Activated CD8-positive, alpha-beta T cell treated with anti-CD3 and anti-CD28 coated beads for 36 hours (primary cell): ENCODE measurements at places on chromosomes 2 and 18. TPM values are rescaled to one million over a fixed set of nuclear protein-coding genes. Genes with fewer than 3 reads are reported as not detected.

GRCh38 chr2:116145031-116145430 lies 1669.5 kb upstream of the DDX18 start:
- no peak for DNase-seq

- no peak for DNase-seq
These were observed 48.9 kb upstream of the ACVR1 start for GRCh38 chr2:157925071-157925470.

DNA sequence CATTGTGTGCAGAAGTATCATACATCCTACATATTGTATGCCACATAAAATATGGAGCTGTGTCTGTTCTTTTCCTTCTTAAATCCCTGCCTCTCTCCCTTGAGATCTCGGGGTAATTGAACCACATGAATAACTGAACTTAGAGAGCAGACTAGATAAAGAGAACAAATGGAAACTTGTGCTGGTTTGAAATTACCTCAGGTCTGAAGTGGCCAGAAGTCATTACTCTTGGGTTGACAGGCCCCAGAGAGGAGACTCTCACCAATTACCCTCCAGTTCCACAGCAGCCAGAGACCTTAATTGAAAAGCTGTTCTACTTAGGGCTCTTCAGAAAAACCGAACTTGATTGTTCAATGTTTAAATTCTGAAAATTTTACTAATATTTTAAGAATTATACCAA lies 5.0 kb upstream of the ADAM17 start:
- DNase-seq = no peak

PAX8 gene
- total RNA-seq = 0.43 TPM

CYP27A1 gene
- 0.18 TPM for total RNA-seq

COBLL1 gene
- 0.68 TPM for total RNA-seq

TLX2 gene
- total RNA-seq = not detected

GRCh38 chr2:44802777-44803424 lies 138.6 kb upstream of the SIX3 start:
- no peak for DNase-seq

DNA sequence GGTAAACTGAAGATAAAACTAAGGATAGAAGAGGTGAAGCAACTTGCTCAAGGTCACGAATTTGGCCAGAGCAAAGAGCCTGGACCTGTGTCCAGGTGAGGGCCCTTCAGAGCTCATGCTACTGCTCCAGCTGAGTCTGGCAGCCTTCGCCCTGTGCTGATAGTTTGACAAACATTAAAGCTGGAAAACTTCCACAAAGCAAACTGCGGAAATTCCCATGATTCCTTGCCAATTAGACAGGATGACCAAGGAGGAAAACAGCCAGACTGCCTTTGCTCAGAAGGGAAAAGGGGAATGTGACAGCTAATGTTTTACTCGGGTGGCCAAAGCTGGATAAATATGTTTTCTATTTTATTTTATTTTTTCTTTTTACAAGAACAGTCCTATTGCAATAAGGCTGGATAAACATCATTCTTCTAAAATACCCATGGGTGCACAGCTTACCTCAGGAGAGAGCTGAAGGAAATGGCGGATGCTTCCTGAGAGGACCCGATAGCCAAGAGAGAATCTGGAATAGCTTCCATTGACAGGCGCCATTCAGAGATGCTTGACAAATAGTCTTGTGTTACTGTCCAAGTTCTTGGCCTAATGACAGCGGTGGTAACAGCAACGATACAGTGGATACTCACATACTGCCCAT lies 5.3 kb upstream of the CTAGE1 start:
- no peak for DNase-seq

GRCh38 chr2:24887307-24887874 lies 32.6 kb downstream of the ADCY3 start:
- no peak for DNase-seq

- DNase-seq = no peak
These were observed 98.0 kb upstream of the ITGA6 start for GRCh38 chr2:172329416-172329773.

PDE1A gene
- total RNA-seq = not detected

- DNase-seq = no peak
These were observed 152.6 kb upstream of the EPHA4 start for GRCh38 chr2:221724631-221725203.

SCYGR5 gene
- not detected for total RNA-seq

GRCh38 chr2:191070276-191070675 lies 56.3 kb upstream of the STAT1 start:
- no peak for DNase-seq

ABCG5 gene
- total RNA-seq = not detected

ASIC4 gene
- total RNA-seq = not detected

- no peak for DNase-seq
These were observed 114.4 kb upstream of the SIX2 start for GRCh38 chr2:45123521-45124191.

DNA sequence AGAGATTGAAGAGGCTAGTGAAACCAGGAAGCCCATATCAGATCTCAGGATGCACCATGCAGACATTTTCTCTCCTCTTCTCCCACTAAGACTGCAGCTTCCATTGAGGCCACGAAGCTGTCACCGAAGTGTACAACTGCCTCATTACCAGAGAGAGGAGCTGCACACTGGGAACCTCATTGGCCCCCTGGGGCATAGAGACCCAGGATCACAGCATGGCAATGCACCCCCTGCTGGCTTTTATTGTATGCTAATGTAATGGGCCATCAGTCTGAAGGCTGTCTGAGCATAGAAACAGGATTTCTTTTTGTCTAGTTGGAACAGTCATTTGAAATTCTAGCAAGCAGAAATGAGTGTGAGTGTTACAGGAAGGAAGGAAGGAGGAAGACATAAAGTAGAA lies 861.6 kb upstream of the CELF4 start:
- DNase-seq = peak; percentile 2

DNA sequence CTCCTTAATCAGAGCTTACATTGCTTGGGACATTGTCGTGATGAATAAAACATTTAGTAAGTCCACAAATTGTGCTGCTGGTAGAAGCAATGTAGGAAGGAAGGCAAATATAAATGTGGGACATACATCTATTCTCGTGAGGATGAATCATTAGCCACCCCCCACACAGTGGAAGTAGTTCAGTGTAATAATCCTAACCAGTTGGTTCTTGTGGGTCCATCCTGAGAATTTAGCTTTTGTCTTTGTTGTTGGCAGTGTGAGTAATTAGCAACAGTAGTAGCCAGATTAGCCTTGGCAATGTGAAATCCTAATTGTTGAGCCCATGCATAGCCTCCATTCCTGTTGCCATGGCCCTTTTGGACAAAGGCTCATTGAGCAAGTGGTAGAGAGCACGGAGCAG lies 532.1 kb downstream of the FBXO15 start:
- no peak for DNase-seq

DNA sequence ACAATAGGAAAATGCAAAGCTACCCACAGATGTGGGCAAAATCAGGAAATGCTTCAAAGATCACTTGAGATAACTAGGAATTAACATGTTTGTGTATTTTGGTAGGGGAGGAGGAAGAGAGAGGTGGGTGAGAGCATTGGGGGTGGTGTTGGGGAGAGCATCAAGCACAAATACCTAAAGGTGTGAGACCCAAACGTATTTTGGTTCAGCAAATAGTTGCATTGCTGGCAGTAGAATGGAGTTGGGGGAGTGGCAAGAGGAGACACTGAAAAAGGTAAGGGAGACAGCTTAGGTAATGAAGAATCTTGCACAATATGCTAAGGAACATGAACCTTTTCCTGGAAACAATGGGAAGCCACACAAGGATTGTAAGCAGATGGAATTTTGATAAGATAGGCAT lies 1.5 kb upstream of the PELI1 start:
- DNase-seq = no peak

CCDC178 gene
- not detected for total RNA-seq

DNA sequence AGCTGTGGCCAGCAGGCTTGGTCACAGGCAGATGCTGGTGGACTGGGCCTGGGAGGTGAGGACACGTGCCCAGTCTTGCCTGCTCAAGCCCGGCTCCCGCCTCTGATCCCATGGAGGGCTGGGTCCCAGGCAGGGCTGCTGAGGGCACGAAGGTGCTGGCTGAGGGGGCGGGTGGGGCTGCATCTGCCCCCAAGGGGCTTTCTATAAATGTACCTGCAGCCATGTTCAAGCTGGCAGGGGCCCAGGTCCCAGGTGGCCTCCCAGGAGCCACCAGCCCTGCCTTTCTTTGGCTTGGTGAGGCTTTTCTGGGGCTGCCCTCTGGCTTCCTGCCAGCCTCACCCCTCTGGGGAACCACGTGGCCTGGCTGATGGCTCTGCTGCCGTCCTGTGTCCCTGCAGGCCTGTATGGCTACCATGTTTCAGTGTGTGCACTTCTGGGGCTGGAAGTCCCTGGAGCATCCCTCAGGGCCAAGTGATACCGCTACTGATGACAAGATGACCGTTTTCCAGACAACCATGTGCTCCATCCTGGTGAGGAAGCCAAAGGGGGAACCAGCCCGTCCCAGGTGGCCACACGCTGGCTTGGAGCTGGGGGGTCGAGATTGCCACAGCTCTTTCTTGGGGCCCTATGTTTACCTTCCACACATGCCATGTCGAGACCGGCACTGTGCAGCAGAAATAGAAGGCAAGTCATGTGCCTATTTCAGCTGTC lies 23.2 kb downstream of the HJURP start:
- DNase-seq = no peak

FAM237A gene
- not detected for total RNA-seq

HNRNPA3 gene
- 292 TPM for total RNA-seq

DNA sequence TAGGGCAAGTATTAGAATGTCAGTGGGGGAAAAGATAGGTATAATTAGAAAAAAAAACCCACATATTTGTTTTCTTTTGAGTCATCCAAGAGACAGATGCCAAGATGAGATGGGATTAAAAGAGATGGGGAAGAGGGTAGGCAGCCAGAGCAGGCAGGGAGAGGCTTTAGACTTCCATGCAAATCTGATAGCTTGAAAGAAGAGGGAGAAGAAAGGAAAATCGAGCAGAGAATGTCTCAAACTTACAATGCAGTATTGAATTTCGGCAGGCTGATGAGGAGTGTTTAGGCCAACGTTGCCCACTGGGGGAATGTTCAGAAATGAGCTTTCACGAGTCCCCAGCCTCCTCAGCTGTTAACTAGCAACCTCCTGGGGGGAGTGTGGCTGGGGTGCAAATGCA lies 91.3 kb downstream of the SPATS2L start:
- DNase-seq = no peak

- no peak for DNase-seq
These were observed 223.0 kb upstream of the DPP10 start for GRCh38 chr2:114219456-114219855.

DNA sequence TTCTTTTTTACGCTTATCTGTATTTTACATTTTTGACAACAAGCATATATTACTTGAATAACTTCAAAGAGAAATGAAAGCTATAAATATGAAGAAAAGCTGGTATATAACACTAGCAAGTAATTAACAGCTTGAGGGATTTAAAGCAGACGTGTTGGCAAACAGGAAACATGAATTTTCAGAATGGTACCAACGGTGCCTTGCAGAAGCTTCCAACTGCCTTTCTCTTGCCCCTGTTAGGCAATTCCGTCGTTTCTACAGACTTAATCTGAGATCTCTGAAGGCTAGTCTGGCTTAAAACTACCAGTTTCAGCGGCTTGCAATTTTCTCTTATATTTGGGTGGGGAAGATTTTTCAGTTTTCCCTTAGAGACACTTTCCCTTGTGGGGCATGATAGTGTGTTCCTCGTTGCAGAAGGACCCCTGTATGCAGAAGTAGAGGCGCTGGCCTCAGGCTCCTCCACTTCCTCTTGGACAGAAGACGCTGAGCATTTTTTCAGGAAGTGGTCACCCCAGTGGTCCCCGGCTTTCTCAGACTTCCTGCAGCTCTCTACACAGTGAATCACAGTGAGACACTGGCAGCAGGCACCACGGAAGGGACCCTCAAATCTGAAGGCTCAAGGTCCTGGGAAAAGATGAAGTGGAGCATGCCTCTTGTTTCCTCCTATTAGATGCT lies 56.2 kb upstream of the SLC16A14 start:
- DNase-seq = peak; percentile 27

DNA sequence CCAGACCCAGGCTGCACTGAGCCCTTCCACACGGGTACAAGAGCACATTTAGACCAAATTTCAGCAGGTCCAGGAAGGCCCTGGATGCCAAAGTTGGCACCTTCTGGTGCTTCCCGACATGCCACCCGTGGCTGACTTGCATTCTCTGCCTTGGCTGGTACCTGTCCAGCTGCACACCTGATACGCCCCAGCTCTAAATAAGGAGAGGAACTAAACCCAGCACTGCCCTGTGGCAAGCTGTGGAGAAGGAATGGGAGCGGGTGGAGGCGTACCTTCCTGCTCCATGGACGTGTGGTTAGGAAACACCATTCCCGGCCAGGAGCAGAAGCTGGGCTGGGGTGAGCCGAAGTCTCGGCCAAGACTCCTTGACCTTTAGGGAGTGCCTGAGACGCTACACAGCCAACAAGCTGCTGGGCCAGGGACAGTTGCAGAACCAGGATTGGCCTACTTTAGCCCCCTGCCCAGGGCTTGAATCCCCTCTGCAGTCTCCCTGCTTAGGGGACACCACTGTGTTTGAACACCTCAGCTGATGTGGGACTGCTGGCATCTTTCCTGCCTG lies 86.5 kb upstream of the TAF1B start:
- DNase-seq = no peak

DNA sequence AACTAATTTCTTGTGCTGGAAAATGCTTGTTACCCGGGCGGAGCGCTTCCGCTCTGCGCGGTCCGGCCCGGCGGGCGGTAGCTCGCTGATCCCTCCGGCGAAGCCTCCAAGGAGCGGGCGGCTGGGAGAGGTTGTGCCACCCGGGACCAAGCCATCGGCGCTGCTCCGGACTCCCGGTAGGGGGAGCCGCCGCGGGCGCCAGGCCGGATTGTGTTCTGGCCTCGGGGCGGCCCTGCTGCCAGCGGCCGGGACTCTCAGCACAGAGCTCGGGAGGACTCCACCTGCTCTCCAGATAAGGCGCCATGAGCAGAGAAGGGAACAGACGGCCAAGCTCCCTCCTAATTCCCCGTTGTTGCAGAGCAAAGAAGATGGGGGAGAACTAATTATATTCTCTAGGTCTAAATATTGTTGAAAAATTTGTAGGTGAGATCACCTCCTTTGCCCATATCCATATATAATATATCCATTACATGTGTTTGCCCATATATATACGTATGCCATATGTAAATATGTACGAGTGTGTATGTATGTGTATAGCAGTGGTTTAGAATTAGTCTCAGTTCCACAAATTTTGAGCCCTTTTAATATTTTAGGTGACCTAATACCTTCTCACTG lies 13.8 kb upstream of the SATB2 start:
- peak; percentile 40 for DNase-seq

BIN1 gene
- 102 TPM for total RNA-seq

DNA sequence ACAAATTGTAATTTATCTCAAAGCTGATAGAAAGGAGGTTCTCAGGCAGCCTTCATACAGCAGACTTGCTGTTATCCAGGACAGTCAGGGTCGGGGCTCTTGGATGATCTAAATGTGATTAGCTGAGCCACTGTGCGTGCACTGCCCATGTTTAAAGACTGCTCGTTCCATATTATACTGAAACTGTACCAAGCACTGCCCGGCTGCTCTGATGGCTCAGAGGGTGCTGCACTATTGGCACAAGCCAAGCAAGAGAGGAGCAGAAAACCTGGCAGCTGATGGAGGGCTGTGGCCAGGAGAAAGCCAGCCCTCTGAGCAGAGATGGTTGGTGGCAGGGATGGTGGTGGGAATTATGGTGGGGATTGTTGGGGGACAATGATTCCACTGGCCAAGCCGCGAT lies 63.4 kb downstream of the COL6A3 start:
- no peak for DNase-seq

ACTG2 gene
- 0.11 TPM for total RNA-seq
